ENCODE measurements at places on chromosomes 3 and 15.

- DNase-seq, result no peak
Observed at GRCh38 chr3:195411836-195412235, 31.0 kb downstream of the ACAP2 start.

DNA sequence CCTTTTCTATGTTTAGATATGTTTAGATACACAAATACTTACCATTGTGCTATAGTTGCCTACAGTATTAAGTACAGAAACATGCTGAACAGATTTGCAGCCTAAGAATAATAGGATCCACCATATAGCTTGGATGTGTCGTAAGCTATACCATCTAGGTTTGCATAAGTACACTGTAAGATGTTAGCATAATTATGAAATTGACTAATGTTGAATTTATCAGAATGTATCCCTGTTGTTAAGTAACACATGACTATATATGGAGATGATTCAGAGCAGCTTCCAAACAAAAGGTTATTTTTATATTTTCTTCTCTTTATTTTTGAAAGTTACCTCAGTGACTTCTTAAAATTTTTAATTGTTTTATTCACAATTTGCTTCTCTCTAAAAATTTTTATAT, 2.4 kb downstream of the SLC28A2 start:
- no peak for DNase-seq

GRCh38 chr3:141402476-141403171, 34.3 kb downstream of the ZBTB38 start:
- DNase-seq, result peak; percentile 18

GRCh38 chr15:62739082-62739481, 303.5 kb upstream of the TPM1 start:
- no peak for DNase-seq

- DNase-seq, result no peak
Observed at GRCh38 chr15:68249058-68249713, 19.7 kb upstream of the CLN6 start.

- no peak for DNase-seq
Observed at GRCh38 chr15:39493424-39494067, 87.3 kb upstream of the THBS1 start.

GRCh38 chr3:4674216-4674615, 181.1 kb downstream of the ITPR1 start:
- no peak for DNase-seq

DNA sequence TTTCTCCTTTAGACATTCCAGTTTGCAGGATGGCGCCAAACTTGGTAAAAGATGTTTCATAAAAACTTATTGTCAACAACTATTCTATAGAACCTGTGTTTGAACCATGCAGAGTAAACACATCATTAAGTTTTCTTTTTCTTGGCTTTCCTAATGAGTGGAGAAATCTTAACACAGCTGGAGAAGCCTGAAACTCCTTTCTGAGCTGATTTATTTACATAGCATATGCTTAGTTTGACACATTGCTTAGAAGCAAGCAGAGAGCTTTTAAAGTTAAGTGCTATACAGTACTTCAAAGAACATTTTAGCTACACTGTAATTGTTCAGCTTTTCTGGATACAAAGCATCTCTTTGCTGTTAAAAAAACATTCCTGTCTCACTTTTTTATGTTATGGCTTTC, 61.0 kb upstream of the PAQR5 start:
- no peak for DNase-seq

GRCh38 chr15:32852017-32852416, 134.2 kb downstream of the GREM1 start:
- DNase-seq, result no peak

- DNase-seq, result no peak
Observed at GRCh38 chr3:31670722-31671121, 138.0 kb downstream of the STT3B start.

DNA sequence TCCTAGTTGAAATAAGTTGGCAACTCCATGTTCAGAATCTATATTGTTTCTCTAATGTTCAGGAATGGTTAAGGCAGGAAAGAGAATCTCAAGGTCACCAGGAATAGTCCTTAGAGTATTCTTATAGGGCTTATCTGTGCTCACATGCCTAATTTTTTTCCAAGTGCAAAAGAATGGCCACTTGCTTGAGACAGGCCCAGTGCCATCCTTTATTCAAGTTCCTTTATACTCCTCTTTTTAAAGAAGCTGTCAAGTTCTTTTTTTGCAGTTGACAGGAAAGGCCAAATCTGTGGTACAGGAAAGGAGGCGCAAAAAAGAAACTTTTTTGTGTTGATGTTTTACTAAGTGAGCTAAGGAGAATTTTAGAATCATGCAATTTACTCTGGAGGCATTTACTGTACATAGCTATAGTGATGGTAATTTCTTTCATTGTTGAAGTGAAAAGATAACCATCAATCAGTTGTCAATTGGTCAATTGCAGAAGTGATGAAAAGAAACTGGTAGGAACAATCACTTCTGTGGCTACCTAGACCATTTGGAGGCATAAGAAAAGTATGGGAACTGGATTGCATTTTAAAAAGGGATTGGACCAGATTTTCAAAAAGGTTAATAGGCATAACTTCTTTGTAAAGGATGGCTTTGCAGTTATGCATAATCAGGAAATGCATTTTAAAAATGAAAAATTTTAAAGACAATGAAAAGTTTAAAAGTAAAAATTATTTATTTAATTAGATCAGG, 102.5 kb upstream of the SOX2 start:
- no peak for DNase-seq

GRCh38 chr3:153652076-153652475, 469.1 kb upstream of the ARHGEF26 start:
- no peak for DNase-seq

DNA sequence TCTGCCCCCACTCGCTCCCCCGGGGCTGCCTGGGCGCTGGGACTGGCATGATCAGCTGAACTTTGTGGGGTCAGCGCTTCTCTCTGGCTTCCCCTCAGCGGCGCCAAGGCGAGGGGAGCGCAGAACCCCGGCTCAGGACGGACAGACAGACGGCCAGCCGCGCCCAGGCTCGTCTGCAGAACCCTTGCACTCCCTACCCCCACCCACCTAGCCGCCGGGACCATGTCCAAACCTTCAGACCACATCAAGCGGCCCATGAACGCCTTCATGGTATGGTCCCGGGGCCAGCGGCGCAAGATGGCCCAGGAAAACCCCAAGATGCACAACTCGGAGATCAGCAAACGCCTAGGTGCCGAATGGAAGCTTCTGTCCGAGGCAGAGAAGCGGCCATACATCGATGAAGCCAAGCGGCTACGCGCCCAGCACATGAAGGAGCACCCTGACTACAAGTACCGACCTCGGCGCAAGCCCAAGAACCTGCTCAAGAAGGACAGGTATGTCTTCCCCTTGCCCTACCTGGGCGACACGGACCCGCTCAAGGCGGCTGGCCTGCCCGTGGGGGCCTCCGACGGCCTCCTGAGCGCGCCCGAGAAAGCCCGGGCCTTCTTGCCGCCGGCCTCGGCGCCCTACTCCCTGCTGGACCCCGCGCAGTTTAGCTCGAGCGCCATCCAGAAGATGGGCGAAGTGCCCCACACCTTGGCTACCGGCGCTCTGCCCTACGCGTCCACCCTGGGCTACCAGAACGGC, 621 bp downstream of the SOX14 start:
- DNase-seq, result no peak

DNA sequence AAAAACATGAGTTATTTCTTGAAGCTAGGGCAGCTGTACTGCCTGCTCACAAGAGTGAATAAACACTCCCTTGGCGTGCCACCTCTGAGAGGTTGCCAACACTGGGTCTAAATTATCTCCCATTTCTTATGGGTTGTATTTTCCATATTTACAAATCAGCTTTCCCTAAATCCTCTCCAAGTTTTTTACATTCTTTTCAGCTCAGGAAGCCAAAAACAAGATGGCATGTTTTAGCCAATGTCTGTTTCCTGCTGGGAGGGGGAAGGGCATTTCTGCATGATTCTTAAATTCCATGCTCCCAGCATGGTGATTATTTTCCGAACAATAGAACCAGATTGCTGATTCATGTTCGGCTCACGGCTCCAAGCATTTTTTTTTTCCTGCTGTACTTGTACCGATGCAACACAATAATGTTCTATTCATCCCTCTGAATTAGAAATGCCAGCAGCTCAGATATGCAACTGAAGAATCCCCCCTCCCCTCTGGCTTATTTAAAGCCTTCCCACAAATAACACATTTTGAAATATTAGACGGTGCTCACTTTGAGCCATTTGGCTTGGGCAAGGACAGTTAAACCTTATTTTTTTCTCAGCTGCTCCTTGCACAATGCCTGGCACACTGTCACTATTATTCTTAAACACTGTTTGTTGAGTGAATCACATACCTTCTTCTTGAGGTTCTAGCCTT, 252.5 kb downstream of the THRB start:
- no peak for DNase-seq

- no peak for DNase-seq
Observed at GRCh38 chr3:64365877-64366276, 140.6 kb upstream of the PRICKLE2 start.

DNA sequence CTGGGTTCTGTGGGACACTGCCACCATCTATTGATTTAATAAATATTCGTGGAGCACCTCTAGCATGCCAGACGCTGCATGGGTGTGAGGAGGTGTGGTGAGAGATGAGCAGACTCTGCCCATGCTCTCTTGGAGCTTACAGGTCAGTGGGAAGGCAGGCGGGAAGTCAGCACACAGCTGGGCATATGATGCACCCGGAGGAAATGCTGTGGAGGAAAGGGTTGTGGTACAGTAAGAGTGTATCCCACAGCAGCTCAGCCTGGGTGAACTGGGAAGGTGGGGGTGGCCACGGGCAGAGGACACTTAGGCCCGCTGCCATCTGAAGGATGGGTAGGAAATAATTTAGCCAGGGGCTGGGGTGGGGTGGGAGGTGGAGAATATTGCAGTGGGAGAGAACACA, 392.1 kb downstream of the CACNA2D3 start:
- DNase-seq, result no peak

GRCh38 chr3:134326126-134326525, 48.1 kb downstream of the AMOTL2 start:
- no peak for DNase-seq

DNA sequence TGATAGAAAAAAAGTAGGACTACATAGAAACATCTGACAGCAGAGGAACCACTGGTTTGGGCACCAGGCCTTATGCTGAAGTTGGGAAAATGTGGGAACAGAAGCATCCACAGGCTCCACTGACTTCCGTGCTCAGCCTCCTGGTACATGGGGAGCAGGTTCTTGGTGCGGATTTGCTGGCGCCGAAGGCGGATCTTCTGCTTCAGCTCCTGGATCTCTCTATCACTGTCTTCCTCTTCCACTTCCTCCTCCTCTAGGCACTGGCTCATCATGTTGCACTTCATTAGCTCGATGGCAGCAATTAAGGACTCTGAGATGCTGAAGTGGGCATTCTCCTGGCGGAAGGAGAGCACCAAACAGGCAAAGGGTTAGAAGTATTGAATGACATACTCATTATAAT, 42.5 kb downstream of the RUBCN start:
- no peak for DNase-seq

GRCh38 chr3:23778446-23778845, 27.3 kb upstream of the UBE2E1 start:
- no peak for DNase-seq

DNA sequence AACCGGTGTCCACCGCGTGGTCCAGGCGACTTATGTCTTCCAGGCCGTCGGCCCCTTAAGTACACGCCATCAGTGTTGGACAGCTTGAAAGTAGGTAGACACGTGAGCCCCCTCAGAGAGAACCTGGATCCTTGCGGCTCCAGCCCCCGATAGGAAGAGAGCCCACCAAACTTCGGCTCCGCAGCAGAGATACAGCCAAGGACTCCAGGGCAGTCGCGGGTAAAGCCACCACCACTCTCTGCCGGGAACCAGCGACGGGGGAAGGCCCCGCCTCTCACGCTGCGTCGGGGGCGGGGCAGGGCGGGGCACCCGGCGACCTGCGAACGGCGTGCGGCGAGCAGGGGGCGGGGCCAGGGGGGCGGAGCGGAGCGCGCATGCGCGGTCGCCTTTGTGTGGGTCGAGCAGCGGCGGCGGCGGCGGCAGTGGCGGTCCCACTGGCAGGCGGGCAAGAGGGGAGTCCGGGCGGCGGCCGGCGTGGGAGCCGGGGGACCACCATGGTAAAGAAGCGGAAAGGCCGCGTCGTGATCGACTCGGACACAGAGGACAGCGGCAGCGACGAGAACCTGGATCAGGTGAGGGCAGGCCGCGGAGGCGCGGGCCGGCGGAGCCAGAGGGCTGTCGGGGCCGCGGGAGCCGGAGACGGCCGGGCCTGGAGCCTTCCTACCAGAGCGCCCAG, at the start of gene RTF1:
TSS of gene RTF1 (plus strand) at position 354 of the 676 bp plus-strand sequence. CDS start at position 375, 21 bp downstream.
- peak; percentile 97 for DNase-seq

GRCh38 chr3:114518206-114518808, 224.5 kb downstream of the TIGIT start:
- no peak for DNase-seq

GRCh38 chr3:160471892-160472291, 22.3 kb upstream of the TRIM59 start:
- DNase-seq, result no peak

- no peak for DNase-seq
Observed at GRCh38 chr3:179961703-179962078, 75.0 kb downstream of the PEX5L start.

GRCh38 chr3:46348823-46349482, 5.0 kb upstream of the CCR2 start:
- no peak for DNase-seq

GRCh38 chr3:9420850-9421549, 23.6 kb downstream of the SETD5 start:
- no peak for DNase-seq

DNA sequence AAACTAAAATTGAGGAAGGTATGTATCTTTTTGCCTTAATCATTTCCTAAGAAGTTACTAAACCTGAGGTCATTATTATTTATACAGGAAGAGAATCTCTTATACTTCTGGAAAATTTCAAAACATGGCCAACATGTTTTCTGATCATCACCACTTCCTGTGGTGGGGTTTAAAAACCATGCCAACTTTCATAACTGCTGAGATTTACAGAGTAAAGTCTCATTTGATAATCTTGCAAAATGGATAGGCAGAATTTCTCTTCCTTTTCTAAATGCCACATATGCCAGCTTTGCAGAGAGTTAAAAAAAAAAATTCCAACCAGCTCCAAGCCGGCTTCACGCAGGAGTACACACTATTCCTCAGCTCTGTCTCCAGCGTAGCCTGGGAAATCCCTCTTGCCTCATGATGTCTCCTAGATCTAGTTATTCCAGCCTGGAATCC, 124.3 kb upstream of the SPRED1 start:
- no peak for DNase-seq

DNA sequence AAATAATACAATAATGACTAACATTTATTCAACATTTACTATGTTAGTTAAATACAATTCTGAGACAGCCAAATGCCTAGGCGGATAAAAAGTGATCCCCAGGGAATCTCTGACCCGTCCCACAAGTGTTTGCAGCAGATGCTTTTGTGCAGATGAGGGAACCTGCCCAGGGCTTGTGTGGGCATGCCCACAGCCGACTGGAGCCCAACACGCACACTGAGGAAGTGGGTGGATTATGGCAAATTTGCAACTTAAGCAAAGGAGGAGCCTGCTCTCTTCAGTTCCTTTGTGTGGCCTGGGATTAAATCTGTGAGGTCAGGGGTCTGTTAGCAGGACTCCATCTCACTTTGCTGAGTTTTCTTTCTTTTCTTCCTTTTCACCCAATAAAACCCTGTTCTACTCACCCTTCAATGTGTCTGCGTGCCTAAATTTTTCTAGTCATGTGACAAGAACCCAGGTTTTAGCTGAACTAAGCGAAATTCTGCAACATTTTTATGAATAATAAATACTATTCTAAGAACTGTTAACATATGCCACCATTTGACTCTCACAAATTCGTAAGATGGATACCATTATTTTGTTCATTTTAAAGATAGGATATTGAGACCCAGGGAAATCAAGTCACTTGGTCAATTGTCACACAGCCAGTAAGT, 13.9 kb upstream of the RTP1 start:
- DNase-seq, result no peak

- no peak for DNase-seq
Observed at GRCh38 chr3:114428044-114428595, 134.3 kb downstream of the TIGIT start.
